ENCODE measurements at places on chromosomes 4 and X. TPM values are rescaled to one million over a fixed set of nuclear protein-coding genes. Genes with fewer than 3 reads are reported as not detected.

NAP1L2 gene
- total RNA-seq = 0.29 TPM

CSN1S1 gene
- not detected for total RNA-seq

TMPRSS11B gene
- total RNA-seq = not detected

PABPC1L2A gene
- total RNA-seq = not detected

CLDN22 gene
- total RNA-seq = not detected

TLR2 gene
- total RNA-seq = 0.29 TPM

LDB2 gene
- total RNA-seq = 21.5 TPM

TRO gene
- 5.6 TPM for total RNA-seq

PF4V1 gene
- total RNA-seq = 0.57 TPM

SLC10A4 gene
- not detected for total RNA-seq
